NCI-H1048 (cell line): ENCODE measurements at places on chromosomes 5 and 9.

DNA sequence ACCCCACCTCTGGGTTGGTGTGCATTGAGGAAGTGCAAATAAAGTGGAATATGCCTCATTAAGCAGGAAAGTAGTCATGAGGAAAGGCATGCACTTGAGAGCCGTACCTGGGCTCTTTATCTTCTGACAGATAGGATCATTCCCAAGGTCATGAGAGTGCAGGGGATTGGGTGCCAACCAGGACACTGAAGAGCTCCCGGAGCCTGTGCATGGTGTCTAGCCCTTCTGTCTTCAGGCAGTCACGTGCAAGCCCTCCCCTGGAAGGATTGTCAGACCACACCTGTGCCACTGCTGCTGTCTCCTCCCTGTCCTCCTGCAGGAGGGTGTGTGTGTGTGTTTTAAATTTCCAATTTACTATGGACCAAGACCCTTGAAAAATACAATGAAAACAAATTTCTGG is 69.6 kb downstream of the PDE8B start:
- no peak for DNase-seq

GRCh38 chr5:113183694-113184093 is 207.1 kb downstream of the DCP2 start:
- no peak for DNase-seq

DNA sequence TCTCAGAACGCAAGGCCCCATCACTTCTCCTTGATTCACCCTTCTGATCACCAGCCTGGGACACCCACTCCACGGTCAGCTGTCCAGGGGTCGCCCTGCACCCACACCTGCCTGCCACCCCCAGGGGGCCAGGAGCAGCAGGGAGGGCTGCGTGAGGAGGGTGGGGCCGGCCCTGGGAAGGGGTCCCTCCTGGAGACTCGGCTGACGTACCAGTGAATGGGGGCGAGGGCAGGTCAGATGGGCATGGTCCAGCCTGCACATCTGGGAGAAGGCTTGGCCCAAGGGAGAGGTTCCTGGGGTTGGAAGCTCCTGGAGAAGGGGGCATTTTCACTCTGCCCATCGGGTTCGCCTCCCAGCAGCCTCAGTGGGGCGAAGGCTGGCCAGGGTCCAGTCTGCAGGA is 21.8 kb upstream of the SARDH start:
- DNase-seq, result no peak

- DNase-seq, result no peak
Observed at GRCh38 chr9:135069558-135070197, 17.8 kb upstream of the OLFM1 start.

GRCh38 chr9:116547729-116548426 is 139.2 kb upstream of the TRIM32 start:
- no peak for DNase-seq

GRCh38 chr5:176955895-176956294 is 50.7 kb downstream of the UIMC1 start:
- DNase-seq, result no peak

GRCh38 chr5:62296998-62297397 is 9.0 kb upstream of the KIF2A start:
- DNase-seq, result no peak

DNA sequence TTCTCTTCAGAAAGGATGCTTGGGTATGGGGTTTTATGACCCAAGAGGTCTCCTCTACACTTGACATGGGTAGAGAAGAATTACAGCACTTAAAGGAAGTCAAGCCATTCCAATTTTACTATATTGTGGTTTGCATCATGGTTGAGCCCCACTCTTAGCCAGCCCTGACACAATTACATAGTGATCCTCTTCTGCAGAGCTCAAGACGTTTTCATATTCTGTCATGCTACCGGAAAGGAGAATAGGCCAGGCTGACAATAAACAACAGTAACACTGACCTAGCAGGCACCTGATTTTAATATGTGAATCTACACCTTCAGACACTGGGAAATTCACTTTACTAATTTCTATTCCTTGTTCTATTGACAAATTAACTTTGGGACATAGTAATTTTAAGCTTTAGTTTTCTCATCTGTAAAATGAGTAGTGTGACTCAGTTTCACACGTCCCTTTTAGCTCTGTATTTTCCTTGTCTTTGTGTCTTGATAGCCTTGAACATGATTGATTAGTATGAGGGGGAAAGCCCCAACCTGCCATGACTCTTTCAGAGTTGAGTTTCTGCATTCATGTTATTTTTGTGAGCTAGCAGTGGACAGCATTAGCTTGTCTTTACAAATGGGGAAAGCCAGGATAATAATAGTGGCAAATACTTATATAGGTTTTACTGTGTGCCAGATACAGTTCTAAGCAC is 83.8 kb downstream of the SV2C start:
- DNase-seq, result no peak

DNA sequence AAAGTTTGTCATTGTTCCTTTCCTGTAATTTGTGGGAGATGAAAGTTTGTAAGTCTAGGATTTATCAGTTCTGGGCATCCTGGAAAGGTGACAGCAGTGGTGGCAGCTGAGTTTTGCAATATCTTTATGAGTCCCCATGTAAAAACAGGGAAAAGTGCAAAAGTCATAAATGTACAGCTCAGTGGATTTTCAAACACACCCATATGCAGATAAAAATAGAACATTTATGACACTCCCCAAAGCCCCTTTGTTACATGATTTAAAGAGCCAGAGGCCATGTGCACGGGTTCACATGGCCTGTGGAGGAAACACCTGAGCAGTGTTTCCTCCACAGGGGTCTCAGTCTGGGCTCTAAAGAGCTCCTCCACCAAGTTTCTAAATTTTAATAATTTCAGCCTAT is 6.3 kb downstream of the TMEM38B start:
- DNase-seq, result no peak

- DNase-seq, result no peak
Observed at GRCh38 chr5:68688547-68688946, 405.3 kb upstream of the SLC30A5 start.

DNA sequence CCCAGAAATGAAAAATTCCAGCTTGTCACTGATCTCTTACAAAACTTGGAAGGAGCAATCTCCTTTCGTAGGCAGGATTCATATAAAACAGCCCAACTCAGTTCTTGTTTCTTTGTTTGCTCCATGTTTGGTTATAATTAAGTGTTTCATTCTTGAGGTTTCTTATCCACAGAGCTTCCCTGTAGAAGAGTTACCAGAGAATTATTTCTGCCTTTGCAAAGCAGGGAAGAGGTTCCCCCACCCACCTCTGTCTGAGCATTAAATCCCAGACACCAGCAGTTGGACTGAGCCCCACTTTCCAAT is 34.1 kb upstream of the RAI14 start:
- DNase-seq, result no peak

DNA sequence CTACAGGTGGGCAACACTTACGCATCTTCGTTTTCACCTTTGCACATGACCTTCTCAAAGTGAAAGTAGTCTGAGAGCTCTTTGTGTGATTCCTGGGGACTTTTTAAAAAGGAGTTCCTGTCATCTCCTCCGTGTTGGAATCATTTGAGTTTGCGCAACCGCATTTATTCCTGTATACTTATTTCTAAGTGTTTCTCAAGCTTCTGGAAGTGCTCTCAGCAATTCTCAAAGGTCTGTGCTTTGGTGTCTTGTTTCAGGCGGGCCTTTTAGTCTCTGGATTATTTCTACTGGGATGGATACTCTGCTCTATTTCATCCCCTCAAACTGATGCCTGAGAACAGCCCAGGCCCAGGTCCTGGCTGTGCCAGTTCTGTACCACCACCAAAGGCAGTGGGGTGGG is 226.5 kb upstream of the TUT7 start:
- DNase-seq, result no peak

DNA sequence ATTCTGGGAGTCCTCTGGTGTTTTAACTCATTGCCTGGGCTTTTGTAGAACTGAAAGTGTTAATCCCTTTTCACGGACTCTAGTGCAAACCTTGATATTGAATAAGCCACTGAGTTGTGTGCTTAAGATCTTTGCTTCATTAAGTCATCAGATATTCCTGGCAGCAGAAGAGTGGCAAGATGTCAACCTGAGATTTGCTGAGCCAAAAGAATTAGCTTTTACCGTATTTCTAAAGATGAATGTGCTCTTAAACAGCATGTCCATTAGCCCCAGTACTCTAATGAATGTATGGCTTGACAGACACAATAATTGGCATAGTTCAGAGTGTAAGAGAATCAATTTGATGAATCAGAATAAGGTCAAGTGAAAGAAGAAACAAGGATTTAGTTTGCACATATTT is 87.2 kb upstream of the CDH6 start:
- DNase-seq, result no peak

DNA sequence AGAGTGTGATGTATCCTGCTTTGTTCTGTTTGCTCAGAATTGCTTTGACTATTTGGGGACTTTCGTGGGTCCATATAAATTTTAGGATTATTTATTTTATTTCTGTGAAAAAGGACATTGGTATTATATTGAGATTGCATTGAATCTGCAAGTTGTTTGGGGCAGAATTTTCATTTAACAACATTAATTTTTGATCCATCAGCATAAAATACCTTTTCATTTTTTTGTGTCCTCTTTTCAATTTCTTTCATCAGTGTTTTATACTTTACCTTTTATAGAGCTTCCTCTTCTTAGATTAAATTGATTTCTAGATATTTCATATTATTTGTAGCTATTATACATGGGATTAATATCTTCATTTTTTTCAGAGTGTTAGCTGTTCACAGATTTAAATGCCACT is 40.8 kb upstream of the FBXL7 start:
- no peak for DNase-seq

- DNase-seq, result no peak
Observed at GRCh38 chr5:95863383-95863757, 40.8 kb upstream of the GLRX start.

DNA sequence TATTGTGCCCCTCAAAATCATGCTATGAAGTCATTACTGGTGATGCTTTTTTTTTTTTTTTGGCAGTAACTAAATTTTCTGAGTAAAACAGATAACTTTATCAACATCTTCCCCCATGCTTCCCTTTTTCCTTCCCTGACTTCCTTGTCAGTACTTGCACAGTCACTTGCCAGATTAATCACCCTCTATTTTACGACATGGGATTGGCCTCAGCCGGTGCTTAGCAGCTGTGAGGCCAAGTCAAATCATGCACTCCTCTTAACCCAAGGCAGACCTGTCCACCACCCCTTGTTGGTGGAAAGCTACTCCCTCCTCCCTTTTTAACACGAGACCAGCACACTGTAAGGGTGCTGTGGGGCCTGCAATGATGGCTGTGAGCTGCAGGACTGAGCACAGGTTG is 118.0 kb upstream of the OTULINL start:
- DNase-seq, result no peak

GRCh38 chr5:171029401-171029800 is 167.6 kb downstream of the RANBP17 start:
- no peak for DNase-seq

GRCh38 chr9:22813529-22813928 is 366.9 kb downstream of the DMRTA1 start:
- no peak for DNase-seq

- DNase-seq, result no peak
Observed at GRCh38 chr5:128305341-128305740, 221.8 kb downstream of the SLC12A2 start.

DNA sequence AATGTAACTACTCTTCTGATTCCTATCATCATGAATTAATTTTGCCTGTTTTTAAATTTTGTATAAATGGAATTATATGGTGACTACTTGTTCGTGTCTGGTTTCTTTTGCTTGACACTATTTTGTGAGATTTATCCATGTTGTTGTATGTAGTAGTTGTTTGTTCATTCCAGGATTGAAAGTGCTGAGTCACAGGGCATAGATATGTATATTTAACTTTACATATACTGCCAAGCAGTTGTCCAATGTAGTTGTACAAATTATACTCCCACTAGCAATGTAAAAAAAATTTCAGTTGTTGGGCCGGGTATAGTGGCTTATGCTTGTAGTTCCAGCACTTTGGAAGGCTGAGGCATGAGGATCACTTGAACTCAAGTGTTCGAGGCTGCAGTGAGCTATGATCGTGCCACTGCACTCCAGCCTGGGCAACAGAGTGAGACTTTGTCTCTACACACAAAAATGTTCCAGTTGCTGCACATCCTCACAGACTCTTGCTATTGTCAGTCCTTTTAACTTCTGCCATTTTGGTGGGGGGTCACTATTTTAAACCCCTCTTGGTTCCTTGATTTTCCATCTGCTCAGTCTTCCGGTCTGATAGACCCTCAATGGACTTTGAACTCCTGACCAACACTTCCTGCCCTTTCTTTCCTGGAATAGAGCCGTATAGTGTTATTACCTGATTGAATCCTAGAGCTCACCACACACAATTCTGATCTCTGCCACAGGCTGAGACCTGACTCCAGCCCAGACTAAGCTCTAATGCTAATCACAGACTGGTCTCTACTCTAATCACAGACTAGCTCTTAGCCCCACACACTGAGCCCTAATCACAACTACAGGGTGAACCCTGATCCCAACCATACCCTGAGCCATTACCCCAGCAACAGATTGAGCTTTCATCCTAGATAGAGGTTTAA is 69.3 kb upstream of the MELK start:
- DNase-seq, result no peak

GRCh38 chr5:31825518-31826068 is 186.7 kb downstream of the PDZD2 start:
- peak; percentile 27 for DNase-seq

- DNase-seq, result no peak
Observed at GRCh38 chr5:111111956-111112355, 19.8 kb downstream of the WDR36 start.

DNA sequence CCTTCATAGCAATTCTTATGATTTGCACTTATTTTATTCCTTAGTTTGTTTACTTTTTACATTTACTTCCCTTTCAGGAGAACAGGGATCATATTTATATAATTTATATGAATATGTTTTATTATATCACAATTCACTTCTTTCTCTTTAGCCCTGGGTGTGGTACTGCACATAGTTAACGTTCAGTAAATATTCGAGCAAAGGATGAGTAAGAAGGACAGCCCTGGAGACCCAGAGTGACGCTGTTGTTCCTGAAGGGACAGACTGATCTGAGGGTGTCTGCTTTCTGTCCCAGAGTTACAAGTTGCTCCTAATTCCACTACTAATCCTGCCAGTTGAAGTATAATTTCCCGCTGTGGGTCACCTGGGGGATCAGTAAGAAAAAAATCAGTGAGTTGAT is 366.1 kb downstream of the DMRT2 start:
- DNase-seq, result no peak

DNA sequence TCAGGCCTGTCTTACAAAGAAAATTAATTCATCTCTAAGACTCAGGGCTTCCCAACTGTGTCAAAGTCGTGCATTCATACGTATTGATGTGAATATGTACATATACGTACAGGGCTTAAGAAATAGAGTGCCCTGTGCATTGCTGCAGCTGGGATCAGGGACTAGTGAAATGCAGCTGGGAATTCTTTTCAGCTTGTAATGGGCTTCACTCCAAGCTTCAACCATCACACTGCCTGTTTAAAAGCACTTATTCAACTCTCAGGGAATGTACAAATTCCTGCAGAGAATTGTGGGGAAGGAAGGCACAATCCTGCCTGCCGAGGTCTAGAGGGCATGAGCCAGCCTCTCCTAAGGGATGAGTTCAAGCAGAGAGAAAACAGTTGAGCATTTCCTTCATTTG is 59.6 kb upstream of the MAN2A1 start:
- DNase-seq, result no peak
